Calu3 (cell line): ENCODE measurements at places on chromosomes 7 and 10. TPM values are rescaled to one million over a fixed set of nuclear protein-coding genes. Genes with fewer than 3 reads are reported as not detected.

The LRIT1 gene
- total RNA-seq: not detected in 2 replicates

GRCh38 chr7:120070201-120070600, 202.8 kb upstream of the KCND2 start:
- no peak overlapping the region for H3K27ac ChIP-seq
- no peak for DNase-seq
- no peaks in the 10 kb centered on the region for H3K36me3 ChIP-seq
- H3K4me1 ChIP-seq: no peaks in the 10 kb centered on the region
- no peaks in the 10 kb centered on the region for H3K27me3 ChIP-seq

The GALNT17 gene
- total RNA-seq: not detected in 2 replicates

GRCh38 chr10:105188737-105189462, 547.8 kb downstream of the SORCS3 start:
- no peak for DNase-seq
- H3K27ac ChIP-seq: no peak overlapping the region
- H3K27me3 ChIP-seq: no peaks in the 10 kb centered on the region

GRCh38 chr7:4791738-4792536, 16.5 kb downstream of the AP5Z1 start:
- H3K4me3 ChIP-seq: no peak overlapping the region
- H3K4me1 ChIP-seq: no peaks in the 10 kb centered on the region
- no peak for DNase-seq
- H3K27ac ChIP-seq: no peak overlapping the region
- H3K36me3 ChIP-seq: peaks cover 75% of the 10 kb centered on the region

The CTAGE8 gene
- 3.9 and 4.3 TPM in 2 replicates for total RNA-seq

DNA sequence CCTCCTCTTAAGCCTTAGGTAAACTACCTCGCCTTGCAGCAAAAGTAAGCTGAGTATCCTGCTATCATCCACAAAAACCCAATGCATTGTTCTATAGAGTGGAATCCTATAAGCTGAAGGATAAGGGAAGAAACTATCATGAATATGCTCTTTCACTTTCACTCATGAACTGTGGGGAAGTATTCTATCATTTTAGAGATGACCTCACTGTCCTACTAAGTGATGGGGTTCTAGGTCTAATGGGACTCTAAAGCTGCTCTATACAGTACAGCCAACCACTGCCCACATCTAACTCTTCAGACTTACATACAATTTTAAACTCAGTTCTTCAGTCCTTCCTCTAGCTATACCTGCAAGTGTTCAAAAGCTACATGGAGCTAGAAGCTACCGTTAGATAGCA, 16.2 kb downstream of the MKRN1 start:
- no peak overlapping the region for H3K27ac ChIP-seq
- H3K36me3 ChIP-seq: peaks cover 29% of the 10 kb centered on the region
- H3K4me3 ChIP-seq: no peak overlapping the region

DNA sequence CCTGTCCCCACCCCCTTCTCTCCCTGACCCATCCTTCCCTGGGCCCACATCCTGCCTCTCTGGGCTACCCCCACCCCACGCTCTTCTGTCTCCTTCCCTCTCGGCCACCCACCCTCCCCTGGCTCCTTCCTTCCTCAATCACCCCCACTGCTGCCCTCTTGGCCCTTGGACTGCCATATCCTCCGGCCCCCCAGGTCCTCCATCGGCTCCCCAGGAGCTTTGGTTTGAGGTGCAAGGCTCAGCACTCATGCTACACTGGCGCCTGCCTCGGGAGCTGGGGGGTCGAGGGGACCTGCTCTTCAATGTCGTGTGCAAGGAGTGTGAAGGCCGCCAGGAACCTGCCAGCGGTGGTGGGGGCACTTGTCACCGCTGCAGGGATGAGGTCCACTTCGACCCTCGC, 10.9 kb downstream of the EPHB6 start:
- no peak overlapping the region for H3K27ac ChIP-seq
- H3K36me3 ChIP-seq: no peaks in the 10 kb centered on the region
- H3K27me3 ChIP-seq: peaks cover 85% of the 10 kb centered on the region
- no peak for DNase-seq

The CPED1 gene
- 0.24 and 0.76 TPM in 2 replicates for total RNA-seq

The BICC1 gene
- total RNA-seq: 58.0 and 70.2 TPM in 2 replicates

- H3K36me3 ChIP-seq: no peaks in the 10 kb centered on the region
- no peak for DNase-seq
- H3K27me3 ChIP-seq: no peaks in the 10 kb centered on the region
- H3K4me3 ChIP-seq: no peak overlapping the region
Observed at GRCh38 chr7:8627325-8627724, 193.9 kb downstream of the NXPH1 start.

GRCh38 chr7:52498366-52498765, 537.1 kb upstream of the POM121L12 start:
- no peaks in the 10 kb centered on the region for H3K27me3 ChIP-seq
- no peak overlapping the region for H3K4me3 ChIP-seq
- H3K36me3 ChIP-seq: no peaks in the 10 kb centered on the region

- H3K4me3 ChIP-seq: peak within 1 kb of the TSS; percentile 83
- peak; percentile 77 for DNase-seq
- peaks cover 33% of the 10 kb centered on the region for H3K4me1 ChIP-seq
- H3K36me3 ChIP-seq: peaks cover 25% of the 10 kb centered on the region
Observed at GRCh38 chr7:12570534-12571461, at the start of gene SCIN. SCIN (plus strand) TSS chr7:12570720; CDS start chr7:12570787, 67 bp downstream.

DNA sequence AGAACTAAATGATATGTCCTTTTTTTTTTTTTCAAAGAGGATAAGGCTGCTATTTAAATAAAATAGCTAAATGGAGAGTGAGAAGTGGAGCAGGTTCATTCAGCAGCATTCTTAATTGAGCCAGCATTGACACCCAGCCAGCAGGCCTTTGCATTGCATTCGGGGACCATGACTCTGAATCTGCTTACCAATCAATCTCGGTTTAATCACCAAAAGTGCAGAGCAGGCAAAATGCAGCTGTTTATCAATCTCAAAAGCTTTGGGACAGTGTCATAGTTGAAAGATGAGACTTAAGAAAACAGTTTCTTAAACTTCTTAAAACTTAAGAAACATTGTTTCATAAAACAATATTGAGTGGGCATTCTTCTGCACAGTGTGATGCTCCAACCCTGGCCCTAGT, 51.7 kb downstream of the PLEKHA8 start:
- no peaks in the 10 kb centered on the region for H3K4me1 ChIP-seq
- no peaks in the 10 kb centered on the region for H3K36me3 ChIP-seq
- no peaks in the 10 kb centered on the region for H3K27me3 ChIP-seq
- H3K4me3 ChIP-seq: no peak overlapping the region

DNA sequence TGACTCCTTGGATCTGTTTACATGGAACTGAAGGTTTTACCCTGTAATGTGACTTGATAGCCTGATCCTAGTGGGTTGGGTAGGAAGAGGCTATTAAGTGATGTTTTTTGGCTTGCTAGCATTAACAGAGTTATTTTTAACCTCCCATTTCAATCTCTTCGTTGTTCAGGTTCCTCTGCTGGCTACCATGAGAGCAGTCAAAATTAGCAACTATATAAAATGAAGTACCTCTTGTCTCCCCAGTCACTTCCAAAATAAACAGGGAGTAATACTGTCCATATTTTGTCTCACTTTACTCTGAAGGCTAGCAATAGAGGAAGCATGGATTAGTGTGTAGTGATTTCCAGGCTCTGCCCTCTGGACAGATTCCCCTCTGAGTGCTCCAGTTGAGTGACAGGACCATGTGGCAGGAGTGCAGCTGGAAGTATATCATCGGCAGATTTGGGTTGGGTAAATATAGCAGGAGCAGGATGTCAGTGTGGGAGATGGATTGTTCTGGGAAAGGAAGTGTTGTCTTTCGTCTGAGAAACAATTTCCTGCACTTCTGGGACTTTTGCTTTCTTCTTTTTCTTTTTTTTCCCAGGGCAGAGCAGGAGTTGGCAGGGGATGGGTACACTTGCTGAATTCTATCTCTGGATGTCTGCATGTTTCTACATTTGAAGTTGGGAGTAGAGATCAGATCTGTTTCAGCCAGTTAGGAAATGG, 35.2 kb downstream of the GBF1 start:
- DNase-seq: no peak
- no peak overlapping the region for H3K4me3 ChIP-seq
- no peak overlapping the region for H3K27ac ChIP-seq
- H3K4me1 ChIP-seq: no peaks in the 10 kb centered on the region
- no peaks in the 10 kb centered on the region for H3K27me3 ChIP-seq

GRCh38 chr7:36532981-36533499, 143.4 kb downstream of the ANLN start:
- no peak overlapping the region for H3K27ac ChIP-seq
- no peaks in the 10 kb centered on the region for H3K4me1 ChIP-seq
- H3K4me3 ChIP-seq: no peak overlapping the region
- no peak for DNase-seq
- no peaks in the 10 kb centered on the region for H3K27me3 ChIP-seq
